ENCODE measurements at places on chromosomes 11 and 22.

GRCh38 chr22:33766091-33766490, 154.2 kb downstream of the LARGE1 start:
- DNase-seq: no peak

DNA sequence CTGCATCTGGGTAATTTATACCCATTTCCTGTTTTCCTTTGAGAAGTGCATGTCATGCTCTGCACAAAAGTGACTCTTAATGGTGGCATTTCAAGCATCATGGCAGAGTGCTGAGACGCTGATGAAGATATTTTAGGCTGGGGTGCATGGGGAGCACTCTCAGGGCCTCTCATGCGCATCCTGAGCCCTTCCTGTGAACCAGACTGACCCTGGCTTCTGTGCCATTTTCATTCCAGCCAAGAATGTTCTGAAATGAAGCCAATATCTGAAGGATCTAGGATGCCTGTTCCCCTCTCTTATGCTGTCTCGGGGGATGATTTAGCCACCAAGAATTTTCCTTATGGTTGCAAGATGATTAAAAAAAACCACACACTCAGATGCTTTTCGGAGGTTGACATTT, 61.5 kb downstream of the MIAT start:
- DNase-seq: no peak

GRCh38 chr11:131064373-131064991, 148.2 kb upstream of the SNX19 start:
- DNase-seq: peak; percentile 86

GRCh38 chr22:39514373-39514973, 5.9 kb upstream of the ATF4 start:
- peak; percentile 68 for DNase-seq

DNA sequence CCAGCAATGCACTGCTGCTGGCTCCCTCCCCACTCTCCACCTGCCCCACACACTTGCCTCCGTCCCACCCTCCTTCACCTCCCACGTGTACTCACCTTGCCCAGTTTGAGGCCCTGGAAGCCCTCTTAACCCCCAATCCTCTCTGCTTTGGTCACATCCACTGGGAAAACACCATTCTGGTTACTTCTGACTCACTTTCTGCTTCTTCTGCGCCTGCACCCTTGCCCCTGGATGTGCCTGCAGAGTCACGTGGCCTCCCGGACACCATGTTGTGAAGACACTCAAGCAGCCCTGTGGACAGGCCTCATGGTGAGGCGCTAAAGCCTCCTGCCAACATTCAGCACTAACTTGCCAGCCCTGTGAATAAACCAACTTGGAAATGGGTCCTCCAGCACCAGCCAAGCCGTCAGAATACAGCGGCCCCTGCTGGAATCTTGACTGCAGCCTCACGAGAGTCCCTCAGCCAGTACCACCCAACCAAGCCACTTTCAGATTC, 2.6 kb upstream of the NAALADL1 start:
- no peak for DNase-seq

DNA sequence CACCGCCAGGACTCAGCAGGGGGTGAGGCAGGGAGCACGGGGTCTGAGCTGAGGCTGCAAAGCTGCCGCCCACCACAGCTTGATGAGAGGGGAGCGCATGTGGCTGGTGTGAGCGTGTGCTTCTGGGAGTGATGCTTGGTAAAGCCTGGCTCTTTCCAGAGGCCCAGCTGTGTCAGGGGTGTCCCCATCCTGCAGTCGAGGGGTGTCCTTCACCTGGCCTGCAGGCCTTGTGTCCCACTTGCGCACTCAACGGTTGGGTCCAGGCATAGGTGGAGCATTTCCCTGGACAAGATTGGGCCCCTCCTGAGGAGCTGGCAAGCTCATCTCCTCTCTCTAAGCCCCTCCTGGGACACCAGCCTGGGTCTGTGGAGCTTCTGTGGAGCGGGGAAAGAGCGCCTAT, 273.9 kb downstream of the TBC1D22A start:
- no peak for DNase-seq

DNA sequence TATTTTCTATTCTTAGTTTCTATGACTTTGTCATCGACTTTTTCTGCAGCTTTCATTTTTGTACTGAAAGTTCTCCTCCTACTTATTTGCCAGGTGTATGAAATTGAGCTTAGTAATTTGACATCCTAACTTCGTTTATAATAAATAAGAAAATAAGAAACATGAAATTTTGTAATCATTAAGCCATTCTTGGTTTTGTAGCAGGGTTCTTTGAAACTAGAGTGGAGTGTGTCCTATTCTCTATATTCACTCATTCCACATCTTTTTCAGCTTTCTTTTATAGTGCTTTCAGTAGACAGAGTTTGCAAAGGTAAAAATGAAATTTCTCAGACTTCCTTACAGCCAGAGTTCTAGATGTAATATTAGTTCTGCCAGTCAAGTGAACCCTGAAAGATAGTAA, 47.8 kb downstream of the FANCF start:
- DNase-seq: no peak

DNA sequence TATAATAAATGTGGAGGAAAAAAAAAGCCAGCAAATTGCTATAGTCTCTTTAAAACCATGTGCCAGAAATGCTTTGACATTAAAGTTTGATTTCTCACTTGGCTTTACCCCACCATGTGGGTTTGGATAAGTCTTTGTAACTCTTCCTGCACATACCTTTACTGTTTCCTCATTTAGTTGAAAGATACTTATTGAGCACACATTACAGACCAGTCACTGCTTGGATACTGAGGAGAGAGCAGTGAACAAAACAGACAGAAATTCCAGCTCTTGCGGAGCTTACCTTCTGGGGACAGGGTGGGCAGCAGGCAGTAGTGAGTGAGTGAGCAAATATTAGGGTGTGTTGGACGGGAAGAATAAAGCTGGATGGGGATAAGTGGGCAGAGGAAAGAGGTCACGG, 13.7 kb downstream of the PACS1 start:
- DNase-seq: no peak

GRCh38 chr11:63767267-63767564, 1.4 kb downstream of the ZFTA start:
- no peak for DNase-seq

DNA sequence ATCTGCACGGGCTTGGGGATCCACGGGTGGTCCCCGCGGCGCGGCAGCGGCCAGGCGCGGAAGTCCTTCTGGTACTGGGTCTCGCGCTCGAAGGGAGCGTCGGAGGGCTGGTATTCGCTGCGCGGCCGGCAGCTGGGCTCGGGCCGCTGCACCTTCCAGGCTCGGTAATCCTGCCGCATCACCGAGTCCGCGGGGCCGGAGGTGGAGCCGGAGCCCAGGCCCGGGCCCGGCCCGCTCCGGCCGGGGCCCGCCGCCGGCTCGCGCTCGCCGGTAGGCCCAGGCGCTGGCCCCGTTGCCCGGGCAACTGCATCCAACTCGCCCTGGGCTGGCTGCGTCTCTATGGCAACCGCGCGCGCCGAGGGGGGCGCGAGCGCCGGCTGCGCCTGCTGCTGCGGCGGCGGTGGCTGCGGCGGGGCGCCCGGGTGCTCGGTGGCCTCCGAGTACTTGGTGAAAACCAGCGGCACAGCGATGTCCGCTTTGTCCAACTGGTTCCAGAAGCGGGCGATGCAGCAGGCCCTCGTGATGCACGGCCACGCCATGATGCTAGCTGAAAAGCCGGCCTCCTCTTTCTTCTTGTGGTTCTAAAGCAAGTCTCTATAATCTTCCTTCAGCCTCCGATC, 897 bp downstream of the MAP6 start:
- DNase-seq: peak; percentile 93

DNA sequence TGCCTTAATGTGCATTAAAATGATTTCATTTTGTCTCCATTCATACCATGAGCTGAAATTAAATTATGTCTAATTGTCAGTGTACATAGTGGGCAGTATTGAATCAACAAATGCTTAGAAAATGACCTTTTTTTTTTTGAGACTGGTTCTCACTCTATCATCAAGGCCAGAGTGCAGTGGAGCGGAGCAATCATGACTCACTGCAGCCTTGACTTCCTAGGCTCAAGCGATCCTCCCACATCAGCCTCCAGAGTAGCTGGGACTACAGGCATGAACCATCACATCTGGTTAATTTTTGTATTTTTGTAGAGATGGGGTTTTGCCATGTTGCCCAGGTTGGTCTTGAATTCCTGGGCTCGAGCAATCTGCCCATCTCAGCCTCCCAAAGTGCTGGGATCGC, 117.0 kb upstream of the BLID start:
- no peak for DNase-seq

GRCh38 chr11:12056119-12056518, 47.7 kb upstream of the DKK3 start:
- no peak for DNase-seq

- DNase-seq: no peak
Measured at GRCh38 chr11:70146299-70146698, 56.8 kb upstream of the FADD start.

- no peak for DNase-seq
Measured at GRCh38 chr11:72834905-72835304, 20.7 kb downstream of the ATG16L2 start.

DNA sequence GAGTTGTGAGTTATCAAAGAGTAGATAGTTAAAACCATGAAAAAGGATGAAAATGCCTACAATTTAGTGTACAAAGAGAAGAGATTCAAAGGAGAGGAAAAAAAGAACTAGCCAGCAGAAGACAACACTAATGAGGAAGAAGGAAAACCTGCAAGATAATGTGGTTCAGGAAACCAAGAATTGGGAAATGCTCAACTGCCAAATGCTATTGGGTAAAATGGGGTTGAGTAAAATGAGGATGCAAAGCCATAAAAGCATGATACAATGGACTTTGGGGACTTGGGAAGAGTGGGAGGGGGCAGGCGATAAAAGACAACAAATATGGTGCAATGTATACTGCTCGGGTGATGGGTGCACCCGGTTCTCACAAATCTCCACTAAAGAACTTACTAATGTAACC, 7.6 kb upstream of the OR52K2 start:
- DNase-seq: no peak

GRCh38 chr11:70314730-70315129, 44.2 kb downstream of the PPFIA1 start:
- DNase-seq: no peak

DNA sequence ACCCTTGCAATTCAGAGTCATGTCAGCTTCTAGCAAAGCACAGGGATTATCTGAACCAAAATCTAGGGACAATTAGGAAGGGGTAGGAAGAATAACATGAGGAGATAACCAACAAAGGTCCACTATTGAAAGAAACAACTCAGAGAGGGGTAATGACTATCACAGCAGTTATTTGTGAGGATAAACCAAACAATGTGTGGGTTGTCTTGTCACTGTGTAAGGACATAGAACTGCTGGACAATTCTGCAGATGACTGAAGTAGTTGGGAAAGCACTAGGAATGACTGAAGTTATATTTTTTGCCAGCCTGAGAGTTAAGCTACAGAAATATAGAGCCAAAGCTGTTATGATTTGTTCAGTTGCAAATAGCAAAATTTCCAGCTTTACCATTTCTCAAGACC, 858.4 kb upstream of the CCDC90B start:
- no peak for DNase-seq

- no peak for DNase-seq
Measured at GRCh38 chr11:38153985-38154384, 1555.9 kb upstream of the RAG2 start.

DNA sequence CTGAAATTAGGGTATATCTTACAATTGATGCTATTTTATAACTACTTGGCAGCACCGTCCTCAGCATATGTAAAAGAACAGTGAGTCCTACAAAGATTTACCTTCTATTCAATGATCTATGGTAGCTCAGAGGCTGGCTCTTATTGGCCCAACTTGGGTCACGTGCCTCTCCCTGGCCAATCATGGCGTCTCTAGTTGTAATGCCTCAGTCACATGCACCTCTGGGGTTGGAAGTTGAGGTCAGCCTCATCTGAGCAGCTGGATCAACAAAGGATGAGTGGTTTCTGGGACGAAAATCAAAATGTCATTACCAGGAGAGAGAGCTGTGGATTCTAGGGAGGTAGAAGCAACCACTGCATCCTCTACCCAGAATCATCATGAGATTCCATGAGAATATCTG, 22.9 kb upstream of the ASPHD2 start:
- DNase-seq: no peak

DNA sequence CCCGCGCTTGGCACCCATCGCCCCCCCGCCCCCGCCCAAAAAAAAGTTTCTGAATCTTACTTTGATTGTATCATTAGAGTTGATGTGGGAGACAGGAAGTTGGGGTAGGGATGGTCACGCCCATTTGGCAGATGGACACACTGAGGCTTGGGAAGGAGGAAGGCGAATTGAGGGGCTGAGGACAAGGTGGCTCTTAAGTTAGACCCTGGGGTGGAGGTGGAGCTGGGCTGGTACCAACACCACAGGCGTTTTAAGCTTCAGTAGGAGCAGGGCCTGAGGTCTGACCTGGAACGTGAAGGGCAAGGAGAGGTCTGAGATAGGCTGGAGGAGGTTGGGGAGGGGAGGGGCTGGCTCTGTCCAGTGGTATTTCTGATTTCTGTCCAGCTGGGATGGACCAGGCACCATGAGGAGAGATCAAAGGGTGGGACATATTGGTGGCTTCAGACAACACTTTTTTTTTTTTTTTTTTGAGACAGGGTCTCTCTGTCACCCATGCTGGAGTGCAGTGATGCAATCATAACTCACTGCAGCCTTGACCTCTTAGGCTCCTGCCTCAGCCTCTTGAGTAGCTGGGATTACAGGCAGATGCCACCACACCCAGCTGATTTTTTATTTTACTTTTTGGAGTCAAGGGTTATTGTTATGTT, 799 bp upstream of the CDC42BPG start:
- DNase-seq: no peak

DNA sequence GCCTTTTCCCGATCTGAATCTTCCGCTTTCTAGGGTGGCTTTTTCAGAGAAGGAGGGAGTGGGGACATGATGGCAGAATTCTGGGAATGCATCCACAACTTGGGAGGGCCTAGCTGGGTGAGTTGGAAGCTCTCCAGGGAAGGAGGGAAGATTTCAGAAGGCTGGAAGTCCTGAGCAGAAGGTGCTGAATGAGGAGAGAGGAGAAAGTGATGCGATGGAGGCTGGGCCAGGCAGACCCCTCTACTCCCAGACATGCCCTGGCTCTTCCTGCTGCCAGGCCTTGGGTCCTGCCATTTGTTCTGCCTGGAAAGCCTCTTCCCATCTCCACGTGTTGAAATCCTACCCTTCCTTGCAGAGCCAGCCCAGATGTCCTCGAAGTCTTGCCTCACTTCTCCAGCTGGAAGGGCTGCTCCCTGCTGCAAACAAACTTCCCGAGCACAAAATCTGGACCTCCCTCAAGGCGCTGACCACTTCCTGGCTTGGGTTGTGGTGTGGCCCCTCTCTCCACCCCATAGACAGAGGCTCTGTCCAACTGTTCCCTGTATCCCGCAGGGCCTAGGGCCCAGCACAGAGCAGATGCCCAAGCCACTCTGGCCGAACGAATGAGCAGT, 16.8 kb downstream of the LRRC32 start:
- no peak for DNase-seq

DNA sequence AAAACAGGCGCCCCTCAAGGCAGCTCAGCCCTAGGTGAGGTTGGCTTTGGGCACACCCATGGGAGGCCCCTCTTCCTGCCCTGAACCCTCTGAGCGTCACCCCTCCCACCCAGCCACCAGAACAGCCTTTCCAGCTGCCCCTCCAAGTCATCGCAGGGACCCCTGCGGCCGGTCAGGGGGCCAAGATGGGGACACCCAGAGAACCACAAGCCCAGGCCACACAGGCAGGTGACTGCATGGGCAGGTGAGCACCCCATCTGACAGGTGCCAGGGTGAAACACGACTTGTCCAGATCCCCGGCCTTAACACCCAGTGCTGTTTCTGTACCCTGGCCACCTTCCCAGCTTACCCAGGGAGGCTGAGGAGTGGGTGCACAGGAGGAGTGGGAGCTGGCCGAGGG, 24.6 kb upstream of the GRAMD4 start:
- no peak for DNase-seq

- no peak for DNase-seq
Measured at GRCh38 chr11:29612423-29612822, 404.4 kb downstream of the KCNA4 start.

Data from D341Med (cell line).